ENCODE measurements at places on chromosomes 1 and 21.

DNA sequence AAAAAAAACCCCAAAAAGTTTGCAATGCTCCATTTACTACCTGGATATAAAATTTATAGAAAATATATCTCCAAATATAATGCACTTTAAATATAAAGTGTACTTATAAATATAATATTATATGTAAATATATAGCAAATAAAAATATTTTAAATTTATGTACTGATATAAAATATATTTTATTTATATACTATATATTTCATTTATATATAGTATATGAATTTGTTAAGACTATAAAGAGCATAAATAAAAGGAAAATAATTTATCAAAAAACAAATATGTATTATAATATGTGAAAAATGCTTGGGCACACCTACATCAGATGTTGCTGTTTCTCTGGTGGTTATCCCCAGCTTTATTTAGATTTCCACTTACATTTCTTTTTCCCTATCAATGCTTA lies 71.0 kb upstream of the ZBTB18 start:
- DNase-seq = no peak

GRCh38 chr1:70887936-70888335 lies 159.7 kb downstream of the PTGER3 start:
- no peak for DNase-seq

DNA sequence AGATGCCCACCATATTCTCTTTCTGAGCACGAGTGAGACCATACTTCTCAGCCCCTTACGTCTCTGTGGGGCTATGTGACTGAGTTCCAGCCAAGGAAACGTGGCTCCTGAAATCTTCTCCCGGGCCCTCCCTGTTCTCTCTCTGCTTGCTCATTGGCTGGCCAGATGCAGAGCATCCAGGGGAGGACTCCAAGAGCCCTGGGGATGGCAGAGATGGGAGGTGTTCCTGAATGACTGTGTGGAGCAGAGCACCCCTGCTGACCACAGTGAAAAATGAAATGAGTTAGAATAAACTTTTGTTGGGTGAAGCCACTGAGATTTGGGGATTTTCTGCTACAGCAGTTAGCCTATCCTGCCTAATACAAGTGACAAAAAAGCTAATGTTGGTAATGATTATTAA lies 23.8 kb downstream of the KIAA0040 start:
- no peak for DNase-seq

DNA sequence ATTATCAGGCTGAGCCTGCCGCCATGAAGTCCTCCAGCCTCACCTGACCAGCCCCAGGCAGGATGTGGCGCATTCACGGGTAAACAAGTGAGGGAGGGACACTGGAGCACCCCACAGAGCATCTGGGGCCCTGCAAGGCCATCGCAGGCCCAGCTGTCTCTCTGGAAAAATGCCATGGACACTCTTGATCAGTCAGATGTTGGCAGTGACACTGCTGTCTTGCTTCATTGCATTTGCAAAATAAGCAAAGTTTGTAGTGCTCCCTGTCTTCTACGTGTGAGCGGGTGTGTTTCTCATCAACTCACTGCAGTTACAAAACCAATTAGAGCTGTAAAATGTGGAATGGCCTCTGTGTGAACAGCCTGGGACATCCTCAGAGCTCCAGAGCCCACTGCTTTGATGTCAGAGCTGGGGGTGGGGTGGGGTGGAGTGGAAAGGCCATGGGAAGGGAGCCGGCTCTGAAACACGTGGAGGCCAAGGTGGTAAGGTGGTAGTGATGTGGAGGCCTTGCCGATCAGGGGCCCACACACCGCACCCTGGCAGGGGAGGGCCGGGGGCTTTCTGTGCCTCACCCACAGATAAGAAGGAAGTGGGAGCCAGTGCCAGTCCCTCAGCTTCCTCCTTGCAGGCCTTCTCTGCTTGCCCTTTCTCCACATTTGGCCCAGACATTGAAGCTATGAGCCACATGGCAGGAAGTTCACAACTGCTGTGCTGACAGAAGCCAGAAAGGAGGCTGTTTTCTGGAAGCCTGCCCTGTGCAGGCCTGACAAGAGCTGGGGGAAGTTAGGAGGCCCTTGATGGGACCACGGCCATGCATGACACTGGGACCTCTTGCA lies 254.9 kb downstream of the RHOU start:
- peak; percentile 70 for DNase-seq

DNA sequence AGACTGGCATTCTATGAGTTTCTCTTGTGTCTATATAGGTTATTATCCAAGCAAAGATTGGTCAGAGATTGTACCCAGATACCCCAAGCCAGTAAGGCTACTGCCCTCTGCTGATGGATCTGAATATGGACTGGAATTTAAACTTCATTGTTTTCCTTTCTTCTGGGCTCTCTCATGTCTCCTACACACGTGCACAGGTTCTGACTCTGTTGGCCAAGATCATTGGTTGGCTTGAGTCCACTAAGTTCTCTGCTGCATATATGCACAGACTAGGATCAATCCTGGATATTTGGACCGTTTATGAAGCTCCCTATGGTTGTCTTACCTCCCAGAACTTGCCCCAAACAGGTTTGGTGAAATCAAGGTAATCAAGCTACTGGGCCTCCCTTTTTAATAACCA lies 69.7 kb downstream of the CC2D1B start:
- DNase-seq = no peak
